ENCODE measurements at places on chromosomes 2 and 18.

DNA sequence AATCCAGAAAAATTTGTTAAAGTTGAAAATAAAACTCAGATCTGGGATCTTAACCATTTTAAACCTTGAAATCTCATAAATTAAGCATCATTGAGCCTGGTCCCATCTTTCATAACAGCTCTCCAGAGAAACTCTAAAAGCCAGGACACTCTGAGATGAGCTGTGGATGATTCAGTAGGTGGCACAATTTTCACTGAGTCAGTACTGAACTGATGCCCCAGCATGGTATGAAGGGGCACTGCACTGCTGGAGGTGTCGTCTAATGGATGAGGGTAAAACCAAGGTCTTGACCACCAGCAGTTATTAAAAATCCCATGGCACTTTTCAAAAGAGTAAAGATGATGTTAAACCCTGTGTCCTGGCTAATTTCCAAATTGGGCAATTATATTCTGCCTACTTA lies 170.6 kb downstream of the FIGN start:
- no peak for DNase-seq

DNA sequence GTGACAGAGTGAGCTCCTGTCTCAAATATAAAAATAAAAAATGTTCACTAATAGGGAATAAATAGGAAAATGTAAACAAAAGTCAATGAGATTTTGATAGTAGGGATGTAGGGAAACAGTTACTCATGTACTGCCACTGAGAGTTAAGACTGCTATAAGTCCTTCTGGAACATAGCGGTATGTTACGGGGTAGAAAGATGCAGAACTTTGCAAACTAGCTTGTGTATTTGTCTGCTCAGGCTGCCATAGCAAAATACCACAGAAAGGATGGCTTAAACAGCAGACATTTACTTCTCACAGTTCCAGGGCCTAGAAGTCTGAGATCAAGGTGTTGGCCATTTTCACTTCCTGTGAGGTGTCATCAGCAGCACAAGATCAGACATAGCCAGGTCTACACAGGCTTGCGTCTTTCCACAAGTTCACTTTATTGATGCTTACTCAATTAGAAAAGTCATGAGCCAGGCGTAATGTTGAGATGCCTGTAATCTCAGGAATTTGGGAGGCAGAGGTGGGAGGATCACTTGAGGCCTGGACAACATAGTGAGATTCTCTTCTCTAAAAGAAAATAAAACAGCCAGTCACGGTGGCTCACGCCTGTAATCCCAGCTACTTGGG lies 8.8 kb downstream of the TXNDC2 start:
- no peak for DNase-seq

DNA sequence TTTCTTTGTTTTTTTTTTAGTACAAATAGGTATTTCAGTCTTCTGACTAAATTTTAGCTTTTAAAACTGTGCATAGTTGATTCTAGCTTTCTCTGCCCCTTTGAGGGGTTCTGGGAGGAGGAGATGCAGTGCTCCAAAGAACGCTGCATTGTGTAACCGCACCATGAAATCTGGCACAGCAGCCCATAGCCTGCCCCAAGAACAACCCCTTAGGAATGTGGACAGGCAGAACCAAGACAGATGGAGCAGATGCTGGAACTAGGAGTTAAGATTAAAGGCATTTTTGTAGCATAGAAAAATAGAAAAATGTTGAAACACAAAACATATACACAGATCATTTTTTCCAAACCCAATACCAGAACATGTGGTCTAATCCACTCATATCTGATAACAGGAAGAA lies 187.5 kb downstream of the SCG2 start:
- DNase-seq: no peak

GRCh38 chr18:44409515-44409914 lies 271.2 kb upstream of the SETBP1 start:
- no peak for DNase-seq

GRCh38 chr2:72139471-72139873 lies 8.2 kb downstream of the CYP26B1 start:
- no peak for DNase-seq

- peak; percentile 24 for DNase-seq
Observed at GRCh38 chr2:88880441-88880953, 189.0 kb downstream of the RPIA start.

DNA sequence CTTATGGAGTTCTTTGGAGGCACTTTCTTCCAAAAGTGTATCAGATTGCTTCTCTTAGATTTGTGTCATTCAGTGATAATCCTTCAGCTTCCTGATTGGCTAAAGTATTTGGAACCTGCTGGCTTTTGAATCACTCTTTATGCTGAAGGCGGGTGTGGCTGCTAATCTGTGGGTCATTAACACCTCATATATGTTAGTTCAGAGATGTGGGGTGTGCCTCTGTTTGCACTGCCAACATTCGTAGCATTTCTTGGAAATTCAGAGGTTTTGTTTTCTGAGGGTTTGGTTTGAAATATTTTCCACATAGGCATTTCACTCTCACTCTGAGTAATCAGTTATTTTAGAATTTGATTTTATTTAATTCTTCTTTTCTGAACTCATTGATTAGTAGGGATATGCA lies 1604.4 kb upstream of the ACVR2A start:
- no peak for DNase-seq

GRCh38 chr18:74023220-74023619 lies 124.4 kb downstream of the FBXO15 start:
- no peak for DNase-seq

- no peak for DNase-seq
Observed at GRCh38 chr2:3636586-3637310, 21.3 kb upstream of the ALLC start.

GRCh38 chr2:101509499-101510284 lies 34.8 kb upstream of the RFX8 start:
- no peak for DNase-seq

GRCh38 chr18:46415532-46416252 lies 241.3 kb downstream of the LOXHD1 start:
- DNase-seq: no peak

DNA sequence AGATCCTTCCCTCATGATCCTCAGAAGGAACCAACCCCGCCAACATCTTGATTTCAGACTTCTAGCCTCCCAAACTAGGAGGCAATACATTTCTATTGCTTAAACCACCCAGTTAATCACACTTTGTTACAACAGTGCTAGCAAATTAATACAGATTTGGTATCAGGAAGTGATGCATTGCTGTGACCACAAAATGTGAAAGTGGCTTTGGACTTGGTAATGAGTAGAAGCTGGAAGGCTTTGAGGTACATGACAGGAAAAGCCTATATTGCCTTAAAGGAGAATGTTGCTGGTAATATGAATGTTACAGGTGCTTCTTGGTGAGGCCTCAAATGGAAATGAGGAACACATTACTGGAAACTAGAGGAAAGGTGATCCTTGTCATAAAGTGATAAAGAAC lies 260.3 kb downstream of the SATB2 start:
- DNase-seq: no peak

- DNase-seq: no peak
Observed at GRCh38 chr2:239856620-239857285, 168.4 kb downstream of the NDUFA10 start.

- DNase-seq: no peak
Observed at GRCh38 chr2:174516501-174517378, 29.9 kb upstream of the GPR155 start.

DNA sequence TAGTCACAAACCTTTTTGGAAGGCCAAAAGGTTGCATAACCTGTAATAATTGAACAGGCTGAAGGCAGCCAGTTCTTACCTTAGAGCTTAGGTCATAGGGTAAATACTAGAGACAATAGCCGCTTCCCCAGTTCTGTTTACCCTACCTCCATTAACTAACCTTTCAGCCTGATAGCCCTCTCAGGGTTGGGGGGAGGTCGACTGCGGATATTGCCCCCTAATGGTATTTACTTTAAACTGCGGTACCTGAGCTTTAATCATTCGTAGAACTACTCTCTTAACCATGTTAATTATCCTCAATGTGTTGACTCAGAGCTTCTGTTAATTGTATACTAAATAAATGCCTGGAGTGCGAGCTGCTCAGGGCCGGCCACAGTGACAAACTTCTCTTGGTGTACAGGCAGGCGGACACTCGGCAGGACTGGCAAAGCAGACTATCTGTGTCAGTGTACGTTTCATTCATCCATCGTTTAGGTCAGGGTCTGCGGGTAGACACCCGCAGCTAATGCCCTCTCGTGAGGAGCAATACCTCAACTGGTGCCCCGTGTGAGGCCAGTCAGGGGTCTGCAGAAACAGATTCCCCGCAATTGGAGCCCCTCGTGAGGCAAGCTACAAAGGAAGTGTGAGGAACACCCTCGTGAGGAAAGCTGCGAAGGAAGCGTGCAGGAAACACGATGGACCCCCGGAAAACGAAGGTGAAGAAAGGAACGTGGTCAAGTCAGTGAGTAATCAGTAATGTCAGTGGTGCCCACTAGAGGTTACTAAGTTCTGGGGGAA lies 115.3 kb upstream of the SCN7A start:
- no peak for DNase-seq

- no peak for DNase-seq
Observed at GRCh38 chr2:64978514-64979268, 10.5 kb upstream of the SLC1A4 start.

DNA sequence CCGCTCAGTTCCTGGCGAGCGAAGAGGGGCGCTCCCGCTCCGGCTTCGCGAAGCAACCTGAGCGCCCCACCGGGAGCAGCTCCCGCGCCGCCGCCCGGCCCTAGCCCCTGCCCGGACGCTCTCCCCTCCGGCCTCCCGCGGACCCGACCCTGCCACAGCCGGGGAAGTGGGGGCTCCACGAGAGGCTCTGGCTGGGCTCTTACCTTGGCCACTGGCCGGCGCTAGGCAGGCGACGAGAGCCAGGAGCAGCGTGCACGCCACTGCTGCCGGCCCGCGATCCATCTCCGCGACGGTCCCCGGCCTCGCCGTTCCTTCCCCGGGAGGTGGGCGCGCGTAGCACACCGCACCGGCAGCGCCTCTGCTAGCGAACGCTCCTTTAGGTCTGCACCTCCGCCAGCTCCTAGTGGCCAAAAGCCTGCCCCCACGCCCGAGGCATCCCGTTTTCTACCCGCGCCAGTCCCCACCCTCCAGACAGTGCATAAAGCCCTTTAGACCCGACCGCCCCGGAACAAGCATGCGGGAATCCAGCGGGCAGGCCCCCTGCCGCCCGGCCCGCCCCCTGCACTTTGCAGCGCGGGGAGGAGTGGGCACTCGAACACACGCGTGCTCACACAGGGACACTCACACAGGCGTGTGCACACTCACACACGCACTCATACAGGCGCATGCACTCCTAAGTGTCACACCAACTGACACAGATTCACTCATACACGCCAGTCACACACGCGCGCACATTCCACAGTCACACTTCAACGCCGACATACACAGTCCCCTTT lies at the start of gene LRP2:
Gene LRP2 (minus strand): TSS at position 417 of the 776 bp plus-strand sequence. CDS start 135 bp downstream, at position 282.
- DNase-seq: peak; percentile 30

DNA sequence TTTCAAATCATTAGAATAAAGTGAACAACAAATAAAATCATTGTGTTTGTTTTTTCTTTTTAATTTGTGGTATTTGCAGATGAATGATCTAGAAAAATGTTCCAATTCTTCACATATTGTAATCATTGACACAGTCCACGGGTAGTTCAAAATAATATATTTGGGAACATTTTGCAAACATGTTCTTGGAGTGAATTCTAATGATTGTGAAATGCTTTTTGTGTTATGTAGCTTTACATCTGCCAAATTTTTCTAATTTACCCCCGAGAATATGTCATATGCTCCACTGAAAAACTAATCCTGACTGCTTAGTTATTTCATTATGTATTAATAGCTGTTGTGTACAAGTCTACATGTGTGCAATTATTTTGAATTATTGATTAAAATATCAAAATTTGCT lies 1468.4 kb upstream of the NXPH2 start:
- no peak for DNase-seq

- no peak for DNase-seq
Observed at GRCh38 chr2:156892467-156893281, 364.8 kb upstream of the GALNT5 start.

GRCh38 chr2:9646196-9647030 lies 15.6 kb upstream of the YWHAQ start:
- no peak for DNase-seq

DNA sequence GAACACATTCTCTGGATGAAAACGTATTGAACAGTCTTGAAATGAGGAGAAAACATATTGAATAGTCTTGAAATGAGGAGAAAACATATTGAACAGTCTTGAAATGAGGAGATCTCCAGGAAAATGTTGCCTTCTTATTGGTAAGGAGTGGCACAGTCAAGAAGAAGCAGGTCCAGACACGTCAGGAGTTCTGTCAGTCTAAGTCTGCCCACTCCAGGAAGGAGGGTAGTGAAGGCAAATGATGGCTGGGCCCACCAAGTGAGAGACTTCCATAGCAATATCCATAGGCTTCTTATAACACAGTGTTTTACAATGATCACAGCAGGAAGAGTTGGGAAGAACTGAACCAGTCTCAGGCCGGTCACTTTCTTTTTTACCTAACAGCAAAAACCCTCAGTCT lies 316.2 kb downstream of the ETAA1 start:
- DNase-seq: no peak

- DNase-seq: no peak
Observed at GRCh38 chr18:44997174-44997573, 316.5 kb downstream of the SETBP1 start.

GRCh38 chr18:56641714-56642337 lies 3.4 kb upstream of the TXNL1 start:
- no peak for DNase-seq

DNA sequence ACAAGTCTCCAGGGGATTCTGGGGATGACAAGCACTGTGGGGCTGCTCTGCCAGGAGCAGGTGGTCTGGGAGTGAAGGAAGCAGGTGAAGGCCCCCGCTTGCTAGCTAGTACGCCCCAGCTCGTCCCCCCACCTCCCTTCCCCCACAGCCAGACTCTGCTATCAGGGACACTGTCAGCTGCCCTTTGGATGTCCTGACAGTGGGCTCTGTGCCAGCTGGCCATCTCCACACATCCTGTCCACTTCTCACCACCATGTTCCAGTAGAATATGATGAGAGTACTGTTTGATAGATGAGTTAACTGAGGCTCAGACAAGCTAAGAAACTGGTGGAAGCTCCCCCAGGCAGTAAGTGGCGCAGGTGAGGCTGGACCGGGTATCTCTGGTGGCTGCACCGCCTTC lies 276.2 kb downstream of the CELF4 start:
- no peak for DNase-seq

- DNase-seq: no peak
Observed at GRCh38 chr2:122884889-122885288, 1129.4 kb downstream of the TSN start.

DNA sequence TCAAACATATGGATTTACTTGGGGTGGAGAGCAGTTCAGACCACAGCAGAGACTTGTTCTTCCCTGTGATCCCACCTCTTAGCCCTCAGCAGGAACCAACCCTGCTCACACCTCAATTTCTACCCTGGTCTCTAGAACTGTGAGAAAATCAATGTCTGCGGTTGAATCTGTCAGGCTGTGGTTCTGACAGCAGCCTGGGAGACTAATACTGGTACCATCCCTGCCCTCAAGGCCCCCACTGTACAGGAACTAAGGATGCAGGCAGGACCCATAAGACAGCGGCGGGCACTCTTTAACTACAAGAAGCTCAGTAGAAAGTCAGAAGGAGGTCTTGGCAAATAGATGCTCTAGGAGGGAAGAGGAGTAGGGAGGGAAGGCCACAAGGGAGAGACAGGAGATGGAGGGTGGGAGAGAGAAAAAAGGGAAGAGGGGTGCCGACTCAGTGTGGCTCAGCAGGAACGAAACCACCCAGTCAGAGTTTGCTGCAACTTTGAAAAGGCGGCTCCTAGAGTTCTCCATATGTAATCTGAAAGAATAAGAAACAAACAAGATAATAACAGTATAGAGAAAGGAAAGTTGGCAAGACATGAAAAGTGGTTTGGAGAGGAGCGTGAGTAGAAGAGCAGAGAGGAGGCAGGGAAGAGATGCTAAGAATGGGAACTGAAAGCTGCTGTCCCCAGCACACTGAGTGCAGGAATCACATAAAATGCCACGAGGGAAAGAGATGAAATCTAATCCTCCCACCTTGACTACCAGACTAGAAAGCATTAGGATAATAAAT lies 323.9 kb upstream of the ID2 start:
- DNase-seq: no peak

Measured in stimulated activated naive CD8-positive, alpha-beta T cell treated with anti-CD3 and anti-CD28 coated beads, Interleukin-15, Interleukin-2, amounts not matched to agents 100 U/mL and 50 U/mL, for 24 hours (primary cell).